ENCODE measurements at places on chromosomes 12 and 14.
A peak's percentile ranks its signal among the peaks of the same experiment; 100 is the strongest.

- DNase-seq, result no peak
Measured at GRCh38 chr12:118763234-118763633, 218.1 kb upstream of the SRRM4 start.

DNA sequence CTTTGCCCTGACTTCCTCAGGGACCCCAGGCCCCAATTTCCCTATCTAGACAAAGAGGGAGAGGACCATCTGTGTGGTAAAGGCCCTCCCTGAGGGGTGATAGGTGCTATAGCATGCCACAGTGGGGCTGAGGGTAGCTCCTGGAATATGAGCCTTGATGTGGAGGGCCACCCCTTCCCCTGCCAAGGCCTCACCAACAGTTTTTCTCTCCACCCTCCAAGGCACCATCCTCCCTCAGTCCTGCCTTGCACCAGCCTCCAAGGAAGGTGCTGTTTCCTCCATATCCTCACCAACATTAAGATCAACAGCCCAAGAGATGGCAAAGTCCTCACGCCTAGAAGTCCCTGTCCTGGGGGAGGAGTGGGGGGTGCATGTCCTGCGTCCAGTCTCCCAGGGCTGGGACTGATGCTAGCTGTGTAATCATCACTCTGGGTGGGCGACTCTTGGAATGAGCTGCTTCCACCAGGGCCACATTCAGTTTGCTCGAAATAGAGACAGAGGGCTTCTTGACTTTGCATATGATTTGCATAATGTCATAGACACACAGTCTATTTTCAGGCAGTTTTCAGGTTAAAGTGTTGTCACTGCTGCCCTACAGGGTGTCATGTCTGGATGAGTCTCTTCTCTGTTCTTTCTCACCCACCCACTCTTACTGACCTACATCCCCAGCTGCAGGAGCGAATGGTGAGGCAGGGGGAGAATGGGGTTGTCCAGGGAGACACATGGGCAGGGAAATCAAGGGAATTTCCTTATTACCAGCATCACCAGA, 17.4 kb downstream of the ACVRL1 start:
- DNase-seq, result no peak

DNA sequence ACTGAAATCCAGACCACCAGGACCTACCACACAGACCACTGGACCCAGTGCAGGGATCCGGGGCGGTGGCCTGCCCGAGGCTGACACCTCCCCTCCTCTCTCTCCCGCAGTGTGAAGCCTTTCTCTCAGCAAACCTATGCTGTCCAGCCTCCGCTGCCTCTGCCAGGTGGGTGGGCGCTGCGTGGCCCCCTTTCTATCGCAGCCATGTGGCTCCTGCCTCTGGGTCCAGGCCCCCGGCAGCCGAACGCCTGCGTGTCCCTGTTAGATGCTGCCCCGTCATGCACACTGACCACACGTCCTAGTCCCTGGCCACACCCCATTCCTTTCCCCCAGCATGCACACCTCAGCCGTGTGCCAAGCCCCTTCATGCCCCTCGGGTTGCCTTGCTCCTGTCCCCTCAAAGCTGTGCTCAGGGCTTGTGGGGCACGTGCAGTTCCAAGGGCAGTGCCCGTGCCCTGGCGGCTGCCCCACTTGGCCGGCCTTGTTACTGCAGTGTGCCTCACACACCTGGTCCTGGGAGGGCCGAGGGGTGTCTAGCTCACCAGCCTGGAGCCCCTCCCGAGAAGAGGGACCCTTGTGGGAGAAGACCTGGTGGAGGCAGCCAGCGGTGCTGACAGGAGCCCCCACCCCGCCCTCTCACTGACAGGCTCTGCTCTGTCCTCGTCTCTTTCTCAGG, 58.0 kb upstream of the TSPAN9 start:
- no peak for DNase-seq

- no peak for DNase-seq
Measured at GRCh38 chr12:90611048-90611447, 343.9 kb downstream of the CCER1 start.

DNA sequence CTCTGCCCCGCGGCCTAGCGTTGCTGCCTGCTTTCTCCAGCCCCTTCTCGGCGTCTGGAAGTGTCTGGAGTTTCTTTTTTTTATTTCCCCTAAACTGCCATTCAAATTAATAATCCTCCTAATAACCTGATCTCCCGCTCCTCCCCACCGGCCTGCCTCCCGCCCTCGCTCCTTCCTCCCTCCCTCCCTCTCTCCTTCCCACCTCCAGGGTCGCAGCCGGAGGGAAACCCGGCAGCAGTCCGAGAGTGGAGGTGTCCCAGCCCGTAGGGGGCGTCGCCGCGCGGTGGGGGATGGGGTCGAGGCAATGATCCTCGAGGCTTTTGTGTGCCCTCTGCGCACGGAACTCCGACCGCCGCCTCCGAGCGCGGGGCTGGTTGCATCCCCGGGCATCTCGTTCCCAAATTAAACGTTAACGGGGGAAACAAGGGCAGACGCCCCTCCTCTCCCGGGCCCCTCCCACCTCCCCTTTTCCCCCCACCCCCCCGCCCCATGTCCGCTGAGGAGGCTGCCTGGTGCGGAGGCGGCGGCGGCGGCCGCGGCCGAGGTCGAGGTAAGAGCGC, 1.0 kb upstream of the SOCS2 start:
- DNase-seq, result peak; percentile 55

GRCh38 chr14:94867946-94868771, 98.2 kb upstream of the GSC start:
- no peak for DNase-seq

DNA sequence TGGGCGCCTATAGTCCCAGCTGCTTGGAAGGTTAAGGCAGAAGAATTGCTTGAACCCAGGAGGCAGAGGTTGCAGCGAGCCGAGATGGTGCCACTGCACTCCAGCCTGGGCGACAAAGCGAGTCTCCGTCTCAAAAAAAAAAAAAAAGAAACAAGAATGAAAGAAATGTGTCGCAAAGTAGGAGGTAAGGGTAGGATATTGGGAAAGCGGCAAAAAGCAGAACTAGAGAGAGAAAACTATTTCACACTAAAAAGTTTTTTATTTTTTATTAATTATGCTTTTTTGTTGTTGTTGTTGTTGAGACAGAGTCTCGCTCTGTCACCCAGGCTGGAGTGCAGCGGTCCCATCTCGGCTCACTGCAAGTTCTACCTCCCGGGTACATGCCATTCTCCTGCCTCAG, 17.7 kb downstream of the SBNO1 start:
- no peak for DNase-seq

DNA sequence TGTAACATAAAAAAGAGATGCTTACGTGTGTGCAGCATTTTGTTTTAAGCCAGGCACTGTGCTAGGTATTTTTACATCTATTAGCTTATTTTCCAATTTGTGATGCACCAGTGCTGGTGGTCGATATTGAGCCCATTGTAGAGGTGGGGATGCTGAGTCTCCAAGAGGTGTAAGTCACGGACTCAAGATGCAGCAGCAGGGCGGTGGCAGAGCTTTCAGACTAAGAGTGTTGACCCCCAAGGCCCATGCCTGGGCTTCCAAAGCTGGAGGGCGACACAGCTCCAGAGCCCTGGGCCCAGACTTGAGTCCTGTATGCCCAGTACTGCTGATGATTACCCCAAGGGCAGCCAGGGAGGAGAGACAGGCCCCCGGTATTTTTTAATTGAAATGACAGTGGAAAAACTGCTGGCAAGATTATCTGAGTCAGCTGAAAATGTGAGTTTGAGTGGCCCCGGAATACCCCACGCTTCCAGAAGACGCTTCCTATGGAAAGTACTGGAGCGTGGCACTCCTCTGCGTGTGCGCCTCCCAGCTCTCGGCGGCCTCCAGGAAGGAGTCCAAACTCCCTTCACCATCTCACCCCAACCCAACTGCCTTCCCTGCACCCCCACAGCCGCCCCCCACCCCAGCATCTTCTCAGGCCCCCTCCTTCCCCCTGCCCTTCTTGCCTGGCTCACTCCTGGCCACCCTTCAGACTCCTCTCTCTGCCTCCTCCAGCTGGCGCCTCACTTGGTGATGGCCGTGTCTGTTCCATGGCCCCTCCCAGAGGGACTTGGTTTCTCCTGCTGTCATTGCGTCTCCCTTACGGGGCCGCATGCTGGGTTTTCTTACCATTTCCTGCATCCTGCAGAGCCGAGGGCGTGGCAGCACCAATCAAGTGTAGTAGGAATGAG, 40.7 kb downstream of the ELK3 start:
- no peak for DNase-seq

GRCh38 chr14:72380456-72380855, 448.2 kb downstream of the RGS6 start:
- no peak for DNase-seq

- DNase-seq, result peak; percentile 84
Measured at GRCh38 chr14:73762375-73762822, 48.2 kb upstream of the PNMA1 start.

DNA sequence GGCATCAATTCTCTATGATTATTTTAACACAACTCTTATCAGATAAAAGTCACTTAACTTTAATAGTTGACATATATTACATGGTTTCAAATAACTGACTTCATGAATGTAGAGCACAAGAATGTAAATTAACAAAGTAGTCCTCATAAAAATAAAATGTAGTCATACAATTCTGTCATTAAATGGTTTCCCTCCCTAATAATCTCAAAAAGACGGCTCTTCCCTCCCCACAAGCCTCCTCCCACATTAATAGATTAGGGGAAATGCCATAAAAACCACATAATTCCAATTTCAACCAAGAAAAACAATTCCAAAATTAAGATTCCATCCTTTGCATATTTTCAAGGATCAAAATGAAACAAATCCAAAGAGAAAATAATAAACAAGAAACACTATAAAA, 36.7 kb downstream of the SPTLC2 start:
- no peak for DNase-seq

DNA sequence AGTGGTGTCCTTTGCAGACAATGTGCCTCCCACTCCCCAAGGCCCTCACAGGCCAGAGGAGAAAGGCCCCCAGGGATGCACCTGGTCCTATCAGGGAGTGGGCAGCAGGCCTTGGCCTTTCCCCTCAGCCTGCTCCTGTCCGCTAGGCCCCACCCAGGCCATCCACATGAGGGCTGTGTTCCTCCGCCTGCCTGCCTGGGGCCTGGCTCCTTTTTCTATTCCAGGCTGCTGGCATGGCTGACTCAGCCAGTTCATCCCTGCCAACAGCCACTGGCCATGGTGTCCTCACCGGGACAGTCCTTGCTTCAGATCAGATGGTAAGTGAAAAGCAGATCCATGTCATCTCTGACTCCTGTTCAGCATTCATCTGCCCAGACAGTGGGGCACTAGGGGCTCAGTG, 13.4 kb downstream of the ISM2 start:
- no peak for DNase-seq

All from activated CD4-positive, alpha-beta T cell treated with anti-CD3 and anti-CD28 coated beads, Interleukin-10, Interleukin-2, amounts not matched to agents 100 ng/mL and 50 ng/mL, durations not matched to agents 16 hours and 8 hours (primary cell).